Spinal cord (tissue), 10 donors: ENCODE measurements at places on chromosomes 4 and X.
A peak's percentile ranks its signal among the peaks of the same experiment; 100 is the strongest.

GRCh38 chr4:94359221-94359620, 16.6 kb upstream of the HPGDS start:
- no peak for DNase-seq

- DNase-seq, result no peak
Observed at GRCh38 chr4:142100941-142101340, 464.6 kb downstream of the IL15 start.

- no peak for DNase-seq
Observed at GRCh38 chr4:9765091-9765490, 16.3 kb upstream of the DRD5 start.

DNA sequence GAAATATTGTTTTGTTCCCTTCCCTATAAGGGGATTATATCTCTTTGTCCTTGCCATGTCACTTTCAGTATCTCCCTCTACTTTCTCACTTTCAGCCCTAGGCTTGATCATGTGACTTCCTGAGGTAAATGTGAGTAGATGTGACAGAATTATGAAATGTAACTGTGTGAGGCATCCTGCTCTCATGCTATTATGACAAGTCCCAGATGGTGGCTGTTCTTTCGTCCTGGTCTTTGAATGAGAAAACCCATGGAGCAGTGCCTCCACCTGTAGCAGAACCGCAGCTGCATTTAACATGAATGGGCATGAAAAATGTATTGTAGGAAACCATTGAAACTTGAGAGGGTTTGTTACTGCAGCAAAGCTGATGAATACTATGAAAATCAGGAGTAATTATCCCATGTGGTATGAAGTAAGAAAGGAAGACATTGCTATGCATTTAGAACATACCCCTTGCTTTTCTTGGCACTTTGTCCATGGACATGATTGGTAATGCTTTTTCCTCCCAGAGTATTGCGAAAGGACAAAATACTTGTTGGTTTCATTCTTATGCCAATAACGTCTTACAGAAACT, 202.2 kb upstream of the GPRIN3 start:
- DNase-seq, result no peak

DNA sequence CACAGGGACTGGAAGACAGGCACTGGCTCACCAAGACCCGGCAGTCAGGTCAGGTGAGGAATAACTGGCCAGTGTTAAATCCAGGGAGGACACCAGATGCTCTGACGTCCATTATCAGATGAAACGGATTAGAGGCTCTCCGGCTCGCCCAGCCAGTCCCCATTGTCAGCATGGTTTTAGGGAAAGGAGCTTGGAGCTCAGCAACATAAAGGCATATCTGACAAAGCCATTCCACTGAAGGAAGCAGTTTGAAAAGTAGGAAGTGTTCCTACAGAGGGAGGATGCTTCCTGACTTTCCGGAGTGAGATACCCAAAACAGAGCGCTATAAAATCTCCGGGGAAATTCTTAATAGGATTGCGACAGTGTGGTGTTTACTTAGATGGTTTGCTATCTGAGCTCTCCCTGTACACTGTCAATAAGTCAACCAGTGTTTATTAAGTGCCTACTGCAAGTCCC, 14.8 kb downstream of the NDNF start:
- peak; percentile 18 for DNase-seq

- no peak for DNase-seq
Observed at GRCh38 chr4:807792-808191, 18.1 kb downstream of the CPLX1 start.

- DNase-seq, result no peak
Observed at GRCh38 chrX:8879750-8880149, 78.6 kb upstream of the FAM9A start.

- no peak for DNase-seq
Observed at GRCh38 chr4:174847801-174848427, 18.9 kb upstream of the GLRA3 start.

GRCh38 chr4:153064571-153064970, 128.4 kb downstream of the FHDC1 start:
- no peak for DNase-seq

- DNase-seq, result no peak
Observed at GRCh38 chr4:87622303-87622702, 14.0 kb downstream of the DSPP start.

DNA sequence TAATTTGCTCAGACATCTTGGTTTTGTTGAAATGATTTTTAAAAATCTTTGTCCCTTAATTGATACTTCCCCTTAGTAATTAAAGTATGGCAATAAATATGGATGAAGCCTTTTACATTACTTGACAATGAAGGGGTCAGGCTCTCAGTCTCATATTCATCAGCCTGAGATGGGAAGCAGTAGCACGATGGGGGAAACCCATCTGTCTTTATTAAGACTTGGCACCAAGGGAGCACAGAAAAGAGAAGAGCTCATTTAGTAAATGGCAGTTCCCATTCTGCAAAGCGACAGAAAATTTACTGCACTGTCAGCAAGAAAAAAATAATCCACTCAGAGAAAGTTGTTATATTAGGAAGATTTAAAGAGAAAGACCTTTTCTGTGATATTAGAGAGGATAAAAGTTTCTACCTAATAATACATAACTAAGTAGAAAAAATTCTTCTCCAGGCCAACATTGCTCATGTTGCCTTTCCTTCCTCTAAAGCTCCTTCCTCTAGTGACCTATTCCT, 7.9 kb upstream of the SERTM2 start:
- no peak for DNase-seq

DNA sequence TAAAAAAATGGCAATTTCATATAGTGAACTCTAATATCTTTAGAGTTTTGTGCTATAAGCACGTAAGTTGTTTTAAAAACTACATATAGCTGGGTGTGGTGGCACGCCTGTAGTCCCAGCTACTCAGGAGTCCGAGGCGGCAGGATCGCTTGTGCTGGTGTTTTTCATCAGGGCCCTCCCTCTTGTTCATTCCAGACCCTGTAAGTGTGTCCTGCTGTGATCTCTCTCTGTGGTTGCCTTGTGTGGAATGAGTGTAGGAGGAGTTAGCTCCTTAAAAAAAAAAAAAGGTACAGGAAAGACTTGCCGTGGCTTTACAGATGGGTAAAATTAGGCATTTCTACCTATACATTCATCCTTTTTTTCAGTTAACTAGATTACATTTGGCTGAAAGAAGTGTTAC, 35.4 kb downstream of the RBBP7 start:
- peak; percentile 19 for DNase-seq

DNA sequence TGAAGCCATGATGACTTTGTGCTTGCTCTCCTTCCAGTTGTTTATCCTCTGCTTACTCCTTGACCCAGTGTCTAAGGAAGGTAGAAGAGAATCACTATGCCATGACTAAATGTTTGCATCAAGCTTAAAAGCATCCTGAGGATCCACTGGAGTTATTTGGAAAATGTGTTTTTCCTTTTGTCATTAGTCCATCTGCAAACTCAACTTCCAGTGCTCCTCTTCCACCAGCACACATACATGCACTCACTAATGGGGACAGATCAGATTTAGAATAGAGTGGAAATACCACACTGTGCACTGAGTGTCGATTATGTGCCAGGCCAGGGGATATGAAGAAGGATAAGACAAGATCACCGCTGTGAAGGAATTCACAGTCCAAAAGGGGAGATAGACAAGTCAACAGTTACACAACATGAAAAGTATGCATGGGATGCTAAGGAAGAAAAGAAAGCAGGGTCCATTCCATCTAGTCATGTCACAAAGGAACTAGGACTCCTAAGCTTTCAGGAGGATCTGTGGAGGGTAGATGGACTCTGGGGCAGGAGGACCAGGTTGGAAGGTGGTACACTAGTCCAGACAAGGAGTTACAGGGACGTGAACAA, 1.9 kb downstream of the OCIAD2 start:
- DNase-seq, result no peak

DNA sequence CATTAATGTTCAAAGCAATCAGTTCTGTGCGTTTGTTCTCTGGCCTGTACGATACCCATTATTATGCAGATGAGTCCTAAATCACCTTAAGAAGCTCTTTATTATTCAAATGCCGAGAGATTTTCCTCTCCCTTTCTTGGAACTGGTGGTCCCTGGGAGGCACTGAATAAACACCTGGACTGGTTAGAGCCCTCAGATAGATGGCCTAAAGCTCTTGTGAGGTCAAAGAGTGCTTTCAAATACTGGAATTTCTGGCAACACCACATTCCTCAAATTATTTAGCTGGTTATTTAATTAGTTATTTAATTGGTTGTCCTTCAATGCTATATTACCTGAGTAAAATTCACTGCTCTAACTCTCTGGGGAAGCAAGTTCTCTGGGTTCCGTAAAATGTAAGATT, 3.0 kb downstream of the ARHGEF38 start:
- DNase-seq, result no peak

- DNase-seq, result peak; percentile 31
Observed at GRCh38 chrX:63250253-63250868, 100.8 kb downstream of the SPIN4 start.

GRCh38 chrX:42955349-42955748, 177.4 kb upstream of the PPP1R2C start:
- no peak for DNase-seq

DNA sequence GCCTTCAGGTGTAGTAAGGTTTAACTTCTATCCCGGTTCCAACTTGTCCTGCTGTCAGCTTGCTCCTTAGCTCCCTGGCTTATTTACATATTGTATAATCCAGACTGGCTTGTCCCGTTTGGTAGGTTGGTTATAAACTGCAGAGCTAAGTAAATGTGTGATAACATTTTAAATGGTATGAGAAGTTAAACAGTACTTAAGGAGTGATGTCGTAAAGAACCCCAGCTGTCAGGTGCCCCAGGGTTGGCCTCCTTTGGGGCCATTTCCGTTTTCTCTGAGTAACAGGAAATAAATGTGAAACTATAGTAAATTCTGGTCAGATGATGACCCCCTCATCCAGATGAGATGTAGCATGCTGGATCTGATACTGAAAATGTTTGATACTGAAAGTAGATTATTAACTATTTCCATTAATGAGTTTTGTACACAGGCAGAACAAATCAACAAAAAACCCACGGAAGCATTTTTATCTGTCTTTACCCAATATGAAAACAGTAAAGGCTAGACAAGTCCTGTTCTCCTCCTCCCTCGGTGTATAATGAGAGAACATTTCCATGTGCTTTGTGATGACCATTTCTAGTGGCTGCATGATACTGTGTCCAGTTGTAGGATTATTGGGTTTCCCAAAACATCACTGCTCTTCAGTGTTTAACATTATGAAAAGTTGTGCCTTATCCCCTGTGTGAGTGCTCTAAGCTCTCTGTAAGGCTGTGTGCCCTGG, 22.4 kb downstream of the GAB1 start:
- DNase-seq, result no peak

DNA sequence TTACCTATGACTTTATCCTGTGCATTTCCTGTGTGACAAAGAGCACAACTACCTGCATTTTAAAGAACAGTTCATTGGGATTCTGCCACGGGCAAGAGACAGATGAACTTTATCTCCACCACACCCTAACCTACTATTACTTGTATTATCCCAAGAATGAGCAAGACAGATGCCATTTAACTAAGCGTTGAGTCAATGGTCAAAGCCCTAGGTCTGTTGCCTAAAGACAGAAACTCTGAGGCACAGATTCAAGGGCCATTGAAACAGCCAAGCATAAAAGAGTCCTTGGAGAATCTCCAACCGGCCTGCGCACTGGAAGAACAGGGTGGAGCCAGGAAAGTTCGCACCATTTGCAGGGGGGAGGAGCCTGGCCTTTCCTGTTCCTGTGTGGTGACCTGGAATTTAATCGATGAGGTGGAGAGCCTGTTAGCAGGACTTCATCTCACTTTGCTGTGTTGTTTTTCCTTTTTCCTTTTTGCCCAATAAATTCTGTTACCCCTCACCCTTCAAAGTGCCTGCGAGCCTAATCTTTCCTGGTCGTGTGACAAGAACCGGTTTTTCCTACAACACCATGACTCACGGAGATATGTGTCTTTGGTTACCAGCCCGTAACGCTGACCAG, 146.4 kb upstream of the DIAPH2 start:
- no peak for DNase-seq

DNA sequence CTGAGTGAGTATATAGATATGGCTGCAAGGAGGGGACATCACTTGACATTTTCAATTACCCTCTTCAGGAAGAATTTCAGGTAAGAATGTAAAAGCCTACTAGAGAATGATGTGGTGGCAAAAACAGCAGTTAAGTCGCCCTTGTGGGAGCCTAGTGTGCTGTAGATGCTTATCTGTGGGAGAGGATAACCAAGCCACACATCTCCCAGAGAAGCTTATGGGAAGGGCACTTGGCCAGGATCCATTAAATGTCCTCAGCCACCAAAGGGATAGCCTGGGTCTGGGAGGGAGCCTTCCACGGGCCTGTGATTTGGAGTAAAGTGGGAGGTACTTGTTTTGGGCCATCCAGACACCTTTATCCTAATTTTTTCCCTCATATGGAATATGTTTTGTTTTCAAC, 41.3 kb upstream of the BCLAF3 start:
- DNase-seq, result no peak

GRCh38 chr4:151786158-151786495, 25.3 kb upstream of the GATB start:
- DNase-seq, result no peak

GRCh38 chrX:119871245-119871598, 311 bp downstream of the RNF113A start:
- no peak for DNase-seq

DNA sequence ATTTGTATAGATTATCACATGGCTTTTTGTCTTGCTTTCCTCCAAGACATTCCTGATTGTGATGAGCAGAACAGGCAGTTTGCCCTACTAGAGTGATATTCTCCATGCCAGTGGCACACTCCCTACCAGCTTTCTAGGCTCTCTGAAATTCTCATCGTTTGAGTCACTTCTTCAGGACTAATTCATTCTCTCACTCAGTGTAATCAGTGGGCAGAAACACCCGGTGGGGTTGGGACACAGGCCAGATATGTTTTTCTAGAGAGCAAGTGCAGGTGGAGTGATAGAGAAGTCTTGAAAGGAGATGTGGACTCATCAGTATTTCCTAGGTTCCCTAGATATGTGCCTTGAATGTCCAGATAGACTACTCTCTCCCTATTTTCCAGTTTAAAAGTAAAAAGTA, 13.1 kb downstream of the RAB33A start:
- DNase-seq, result no peak

GRCh38 chrX:74251006-74251930, 52.7 kb upstream of the ZCCHC13 start:
- DNase-seq, result no peak

GRCh38 chr4:57074744-57075143, 35.4 kb downstream of the IGFBP7 start:
- no peak for DNase-seq

GRCh38 chr4:188110036-188110435, 633 bp upstream of the TRIML2 start:
- no peak for DNase-seq

DNA sequence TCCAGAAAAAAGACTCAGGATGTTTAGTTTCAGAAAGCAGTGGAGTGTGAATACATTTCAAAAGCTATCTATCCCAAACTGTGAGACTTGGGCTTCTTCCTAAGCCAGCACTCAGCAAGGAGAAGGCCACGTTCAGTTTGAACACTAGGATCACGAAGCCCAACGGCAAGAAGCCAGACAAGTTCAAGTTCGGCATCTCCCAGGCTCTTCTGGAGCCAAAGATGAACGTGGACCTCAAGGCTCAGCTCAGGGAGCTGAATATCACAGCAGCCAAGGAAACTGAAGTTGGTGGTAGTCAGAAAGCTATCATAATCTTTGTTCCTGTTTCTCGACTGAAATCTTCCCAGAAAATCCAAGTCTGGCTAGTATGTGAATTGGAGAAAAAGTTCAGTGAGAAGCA, 7.6 kb downstream of the PLAC1 start:
- DNase-seq, result no peak

- no peak for DNase-seq
Observed at GRCh38 chr4:177579649-177580048, 137.4 kb upstream of the AGA start.

GRCh38 chr4:54908763-54909162, 216.6 kb downstream of the KDR start:
- no peak for DNase-seq

GRCh38 chrX:132488819-132489577, at the start of gene MBNL3:
Gene MBNL3, minus strand, starts transcription at chrX:132489038. Its CDS starts 49,427 bp downstream, at chrX:132439611.
- no peak for DNase-seq
